ENCODE measurements at places on chromosomes 1 and 21. TPM values are rescaled to one million over a fixed set of nuclear protein-coding genes. Genes with fewer than 3 reads are reported as not detected.

DNA sequence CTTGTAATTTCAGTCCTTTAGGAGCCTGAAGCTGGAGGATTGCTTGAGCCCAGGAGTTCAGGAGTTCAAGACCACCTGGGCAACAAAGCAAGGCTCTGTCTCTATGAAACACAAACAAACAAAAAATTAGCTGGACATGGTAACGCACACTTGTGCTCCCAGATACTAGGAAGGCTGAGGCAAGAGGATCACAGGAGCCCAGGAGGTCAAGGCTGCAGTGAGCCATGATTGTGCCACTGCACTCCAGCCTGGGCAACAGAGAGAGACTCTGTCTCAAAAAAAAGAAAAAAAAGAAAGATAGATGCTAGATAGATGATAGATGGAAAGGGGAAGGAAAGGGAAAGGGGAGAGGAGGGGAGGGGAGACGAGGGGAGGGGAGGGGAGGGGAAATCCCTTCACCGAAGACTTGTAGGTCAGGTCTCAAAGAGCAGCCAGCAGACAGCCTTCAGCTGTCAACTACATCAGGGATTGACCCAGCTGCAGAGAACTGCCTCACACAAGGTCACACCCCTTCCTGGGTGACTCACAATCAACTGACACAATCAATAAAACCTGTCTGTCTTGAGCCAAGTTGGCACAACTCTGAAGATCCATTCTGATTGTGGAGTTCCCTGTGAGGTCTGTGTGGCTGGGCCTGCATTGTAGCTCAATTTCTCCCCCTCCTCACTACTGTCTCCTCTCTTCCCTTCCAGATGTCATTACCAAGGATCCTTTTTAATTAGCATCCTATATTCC, 200.6 kb downstream of the RGS7 start:
- DNase-seq = no peak

Gene AIRE
- 0.04 TPM for total RNA-seq

Gene DSCAM
- total RNA-seq = 1.9 TPM

- no peak for DNase-seq
These were observed 51.1 kb upstream of the ACADM start for GRCh38 chr1:75673399-75673798.

- DNase-seq = no peak
These were observed 1004.0 kb downstream of the KCNT2 start for GRCh38 chr1:195604287-195604686.

GRCh38 chr1:7470904-7471638, 300.0 kb upstream of the VAMP3 start:
- peak; percentile 84 for DNase-seq

- peak; percentile 93 for DNase-seq
These were observed 55.8 kb downstream of the ROR1 start for GRCh38 chr1:63829349-63830327.

DNA sequence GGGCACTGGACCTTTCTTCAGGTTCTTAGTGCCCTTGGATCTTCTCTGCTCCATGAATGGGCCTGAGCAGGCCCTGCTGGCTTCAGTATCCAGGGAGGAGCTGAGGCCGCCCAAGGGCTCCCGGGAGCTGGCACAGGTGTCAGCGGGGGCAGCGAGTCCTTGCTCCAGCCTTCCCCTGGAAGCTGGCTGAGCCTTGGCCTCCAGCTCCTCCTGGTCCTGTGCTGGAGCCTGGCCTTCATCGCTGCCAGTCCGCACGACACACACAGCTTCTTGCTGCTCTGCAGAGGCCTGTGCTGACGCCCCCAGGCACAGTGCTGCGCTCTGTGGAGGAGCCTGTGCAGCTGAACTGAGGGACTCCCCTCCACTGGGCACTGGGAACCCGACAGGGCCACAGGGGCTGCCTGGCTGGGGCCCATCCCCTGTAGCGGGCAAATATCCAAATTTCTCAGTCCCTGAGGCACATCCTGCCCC, 1.7 kb downstream of the SPOCD1 start:
- DNase-seq = no peak

Gene CDK11A
- 11.5 TPM for total RNA-seq

DNA sequence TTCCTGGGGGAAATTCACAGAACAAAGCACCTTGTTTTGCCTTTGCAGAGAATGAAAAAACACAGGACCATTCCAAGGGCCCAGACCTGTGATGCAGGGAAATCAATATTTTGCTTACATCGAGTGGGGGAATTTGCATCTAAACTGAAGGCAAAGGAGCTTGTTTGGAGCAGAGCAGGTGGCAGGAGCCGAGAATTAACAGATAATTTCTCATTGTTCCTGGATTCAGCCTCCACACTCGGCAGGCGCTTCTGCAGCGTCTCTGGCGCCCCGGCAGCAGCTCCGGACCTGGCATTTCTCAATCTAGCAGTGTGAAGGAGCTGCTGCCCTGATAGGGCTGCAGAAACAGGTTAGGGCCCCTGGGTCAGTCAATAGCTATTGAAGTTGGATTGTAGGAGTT, 2.0 kb upstream of the SYT6 start:
- DNase-seq = no peak

DNA sequence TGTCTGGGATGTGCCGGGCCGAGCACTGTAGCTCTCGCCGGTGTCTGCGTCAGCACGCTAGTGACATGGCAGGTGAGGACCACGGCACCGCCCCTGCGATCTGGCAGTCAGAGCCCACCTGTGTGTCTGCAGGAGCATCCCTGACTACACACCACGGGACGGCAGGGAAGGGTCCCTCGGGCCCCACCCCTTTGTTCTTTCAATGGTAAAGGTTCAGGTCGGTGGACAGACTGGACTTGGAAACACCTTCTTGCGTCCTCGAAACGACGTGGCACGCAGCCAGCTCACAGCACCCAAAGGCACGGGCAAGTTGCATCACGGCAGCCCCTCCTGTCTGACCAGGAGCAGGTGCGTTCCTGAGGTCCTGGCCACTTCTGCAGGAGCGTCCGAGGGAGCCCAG, 3.7 kb upstream of the SAMD11 start:
- DNase-seq = no peak

GRCh38 chr1:223716302-223716862, 4.0 kb downstream of the CAPN2 start:
- DNase-seq = peak; percentile 62

Gene CELSR2
- 1.2 TPM for total RNA-seq

DNA sequence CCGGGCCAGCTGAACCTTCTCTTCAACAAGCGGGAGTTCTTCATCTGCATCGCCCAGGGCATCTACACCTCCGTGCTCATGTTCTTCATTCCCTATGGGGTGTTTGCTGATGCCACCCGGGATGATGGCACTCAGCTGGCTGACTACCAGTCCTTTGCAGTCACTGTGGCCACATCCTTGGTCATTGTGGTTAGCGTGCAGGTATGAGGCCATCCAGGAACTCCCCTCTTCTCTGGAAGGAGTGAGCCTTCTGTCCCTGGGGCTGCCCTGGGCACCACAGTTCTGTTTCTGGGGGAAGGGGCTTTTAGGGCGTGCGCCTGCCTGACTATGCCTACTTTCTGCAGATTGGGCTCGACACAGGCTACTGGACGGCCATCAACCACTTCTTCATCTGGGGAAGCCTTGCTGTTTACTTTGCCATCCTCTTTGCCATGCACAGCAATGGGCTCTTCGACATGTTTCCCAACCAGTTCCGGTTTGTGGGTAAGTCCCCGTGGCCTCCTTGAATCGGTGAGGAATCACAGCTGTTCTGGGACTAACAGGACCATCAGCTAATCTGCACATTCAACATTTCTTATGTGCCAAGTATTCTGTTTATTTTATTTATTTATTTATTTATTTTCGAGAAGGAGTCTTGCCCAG, 21.1 kb downstream of the ATP8B2 start:
- DNase-seq = no peak

Gene TUFT1
- 6.2 TPM for total RNA-seq

GRCh38 chr1:32431736-32432400, 33.0 kb upstream of the ZBTB8B start:
- no peak for DNase-seq

- peak; percentile 60 for DNase-seq
These were observed 6.1 kb upstream of the AIRE start for GRCh38 chr21:44279354-44280260.

Gene TSPAN2
- total RNA-seq = 17.6 TPM

Gene KCNJ9
- 0.09 TPM for total RNA-seq

DNA sequence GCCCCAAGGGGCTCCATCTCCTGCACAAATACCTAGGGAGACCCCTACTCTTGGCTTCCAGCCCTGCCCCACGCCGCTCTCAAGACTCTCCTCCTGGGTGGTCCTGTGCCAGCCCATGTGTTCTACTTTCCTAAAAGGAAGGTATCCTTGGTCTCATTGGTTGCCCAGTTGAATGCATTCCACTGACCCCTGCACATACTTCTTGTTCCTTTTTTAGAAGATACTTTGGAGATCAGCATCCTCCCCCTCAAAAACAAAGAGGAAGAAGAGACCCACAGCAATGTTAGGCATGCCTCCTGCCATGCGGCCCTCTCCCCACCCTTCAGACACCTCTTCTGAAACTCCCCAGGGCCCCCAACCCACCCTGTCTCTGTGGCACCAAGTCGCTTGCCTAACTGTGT, 4.1 kb downstream of the SLAMF9 start:
- DNase-seq = no peak

GRCh38 chr1:28519946-28520725, 14.3 kb downstream of the RCC1 start:
- DNase-seq = no peak

DNA sequence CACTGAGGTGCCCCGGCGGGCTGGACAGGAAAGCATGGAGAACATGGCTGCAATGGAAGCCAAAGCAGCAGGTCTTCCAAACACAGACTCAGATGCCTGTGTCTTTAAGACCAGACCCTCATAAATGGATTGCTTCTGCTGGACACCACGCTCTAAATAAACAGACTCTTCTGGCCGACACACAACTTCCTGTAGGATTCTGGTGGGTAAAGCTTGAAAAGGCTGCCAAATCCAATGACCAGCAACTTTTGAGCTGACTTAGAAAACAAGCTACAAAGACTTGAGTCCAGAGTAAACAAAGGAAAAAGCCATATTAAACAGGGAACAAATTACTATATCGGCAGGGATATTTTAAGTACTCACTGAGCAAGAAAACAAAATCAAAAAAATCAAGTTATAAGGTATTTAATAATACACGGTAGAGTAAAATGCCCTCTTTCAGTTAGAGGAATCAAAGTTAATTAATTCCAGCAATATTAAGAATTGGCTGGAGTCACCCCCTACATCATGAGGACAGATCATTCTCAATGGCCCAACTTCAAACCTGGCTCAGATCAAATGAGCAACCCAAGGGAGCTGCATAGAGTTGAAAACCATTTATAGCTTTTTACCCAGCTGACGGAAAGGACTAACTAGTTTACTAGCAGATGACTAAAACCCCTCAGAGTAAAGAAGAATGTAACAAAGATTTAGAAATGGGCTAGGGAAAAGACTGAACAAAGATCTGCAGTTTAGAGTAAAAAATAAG, 102.4 kb downstream of the TGFBR3 start:
- DNase-seq = peak; percentile 69

DNA sequence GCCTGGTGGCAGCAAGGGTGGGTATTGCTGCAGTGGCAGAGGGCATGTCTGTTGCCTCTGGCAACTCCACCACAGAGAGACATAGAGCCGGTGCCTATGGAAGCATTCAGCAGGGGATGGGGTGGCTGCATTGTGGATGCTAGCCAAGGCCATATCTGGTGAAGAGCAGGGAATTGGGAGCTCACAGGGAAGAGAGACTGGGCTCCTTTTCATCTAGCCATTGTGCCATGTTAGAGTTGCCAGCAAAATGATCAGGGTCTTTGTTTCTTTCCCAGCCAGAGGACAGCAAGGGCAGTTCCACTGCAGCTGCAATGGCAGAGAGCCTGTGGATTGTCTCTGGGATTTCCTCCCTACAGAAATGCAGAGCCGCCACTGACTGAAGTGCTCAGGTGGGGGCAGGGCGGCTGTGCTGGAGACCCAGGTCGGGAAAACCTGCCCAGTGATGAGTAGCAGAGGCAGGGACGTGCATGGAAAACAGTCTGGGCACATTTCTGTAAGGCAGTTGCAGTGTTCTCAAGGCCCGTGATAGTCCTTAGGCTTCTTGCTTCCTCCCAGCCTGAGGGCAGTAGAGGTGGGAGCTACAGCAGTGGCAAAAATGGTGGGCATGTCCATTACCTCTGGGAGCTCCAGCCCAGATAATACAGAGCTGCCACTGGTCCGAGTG, 40.2 kb upstream of the CYP4X1 start:
- no peak for DNase-seq

Gene CD160
- 0.09 TPM for total RNA-seq

DNA sequence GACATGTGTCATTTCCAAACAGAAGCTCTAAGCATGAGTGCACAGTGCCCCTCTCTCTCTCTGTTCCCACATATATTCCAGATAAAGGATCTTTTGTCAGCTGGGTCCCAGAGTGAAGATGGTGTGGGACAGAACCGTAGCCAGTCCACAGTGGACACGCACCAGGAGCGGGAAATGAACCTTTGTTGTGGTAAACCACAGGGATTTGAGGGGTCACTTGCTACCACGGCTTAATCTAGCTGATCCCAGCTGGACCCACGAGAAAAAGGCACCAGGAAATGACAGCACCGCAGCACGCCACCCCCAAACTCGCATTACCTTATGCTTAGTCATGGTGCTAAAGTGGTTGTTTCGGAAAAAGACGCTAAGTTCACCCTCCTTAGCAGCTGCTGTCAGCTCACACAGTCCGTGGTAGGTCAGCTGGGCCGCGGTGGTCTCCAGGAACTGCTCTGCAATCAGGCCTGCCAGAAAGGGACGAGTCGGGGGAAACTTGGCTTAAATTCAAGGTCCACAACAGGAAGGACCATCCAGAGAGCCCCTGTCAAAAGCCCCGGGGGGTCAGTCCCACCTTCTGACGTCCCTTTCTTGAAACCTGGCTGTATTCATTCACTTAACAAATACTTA, 7.5 kb downstream of the MINDY1 start:
- no peak for DNase-seq

- no peak for DNase-seq
These were observed 7.4 kb downstream of the DNAJC11 start for GRCh38 chr1:6694121-6694713.

DNA sequence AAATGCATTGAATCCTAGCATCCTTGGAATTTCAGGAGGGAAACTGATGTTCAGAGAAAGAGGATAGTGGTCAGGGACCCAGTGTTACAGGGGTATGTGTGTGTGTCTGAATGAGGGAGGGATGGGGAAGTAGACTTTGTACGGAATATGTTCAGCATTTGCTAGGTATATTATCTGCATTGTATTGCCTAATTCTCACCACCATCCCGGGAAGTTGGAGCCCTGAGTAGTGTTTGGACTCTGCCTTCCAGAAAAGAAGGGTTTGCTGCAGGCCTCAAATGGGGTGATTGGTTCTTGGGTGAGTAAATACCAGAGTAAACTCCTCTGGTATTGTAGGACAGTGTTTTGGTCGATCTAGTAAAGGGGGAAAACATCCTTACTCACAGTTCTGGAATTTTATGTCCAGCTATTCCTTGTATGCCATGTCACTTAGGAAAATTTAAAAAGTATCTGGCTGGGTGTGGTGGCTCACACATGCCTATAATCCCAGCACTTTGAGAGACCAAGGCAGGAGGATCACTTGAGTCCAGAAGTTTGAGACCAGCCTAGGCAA, 7.1 kb upstream of the ZNF496 start:
- no peak for DNase-seq

Data from muscle of leg (tissue), 16 donors.